ENCODE measurements at places on chromosomes 3 and 15. TPM values are rescaled to one million over a fixed set of nuclear protein-coding genes. Genes with fewer than 3 reads are reported as not detected.

DLG1 gene
- 100 TPM for total RNA-seq

- no peaks in the 10 kb centered on the region for H3K27me3 ChIP-seq
- H3K36me3 ChIP-seq, result no peaks in the 10 kb centered on the region
- H3K27ac ChIP-seq, result no peak overlapping the region
- no peak overlapping the region for H3K4me3 ChIP-seq
Measured at GRCh38 chr15:101207867-101208288, 44.0 kb downstream of the CHSY1 start.

- no peak for DNase-seq
- H3K27ac ChIP-seq, result no peak overlapping the region
- H3K4me1 ChIP-seq, result no peaks in the 10 kb centered on the region
- no peak overlapping the region for H3K4me3 ChIP-seq
Measured at GRCh38 chr3:11898611-11899325, 52.1 kb upstream of the TAMM41 start.

PTH1R gene
- total RNA-seq, result 13.4 TPM

IQCF5 gene
- total RNA-seq, result not detected

C2CD4B gene
- total RNA-seq, result 0.96 TPM

HRG gene
- total RNA-seq, result not detected

Data from breast epithelium (tissue), 4 donors.